SK-N-DZ (cell line): ENCODE measurements at places on chromosomes 11 and 22.
A peak's percentile ranks its signal among the peaks of the same experiment; 100 is the strongest.

GRCh38 chr22:40856513-40857308 lies at the start of the genes ST13 and XPNPEP3:
Gene ST13 (minus strand): TSS chr22:40856639. CDS start chr22:40856540, 99 bp downstream.
Gene XPNPEP3 (plus strand): TSS chr22:40857148. CDS start chr22:40857182, 34 bp downstream.
- DNase-seq = peak; percentile 98

DNA sequence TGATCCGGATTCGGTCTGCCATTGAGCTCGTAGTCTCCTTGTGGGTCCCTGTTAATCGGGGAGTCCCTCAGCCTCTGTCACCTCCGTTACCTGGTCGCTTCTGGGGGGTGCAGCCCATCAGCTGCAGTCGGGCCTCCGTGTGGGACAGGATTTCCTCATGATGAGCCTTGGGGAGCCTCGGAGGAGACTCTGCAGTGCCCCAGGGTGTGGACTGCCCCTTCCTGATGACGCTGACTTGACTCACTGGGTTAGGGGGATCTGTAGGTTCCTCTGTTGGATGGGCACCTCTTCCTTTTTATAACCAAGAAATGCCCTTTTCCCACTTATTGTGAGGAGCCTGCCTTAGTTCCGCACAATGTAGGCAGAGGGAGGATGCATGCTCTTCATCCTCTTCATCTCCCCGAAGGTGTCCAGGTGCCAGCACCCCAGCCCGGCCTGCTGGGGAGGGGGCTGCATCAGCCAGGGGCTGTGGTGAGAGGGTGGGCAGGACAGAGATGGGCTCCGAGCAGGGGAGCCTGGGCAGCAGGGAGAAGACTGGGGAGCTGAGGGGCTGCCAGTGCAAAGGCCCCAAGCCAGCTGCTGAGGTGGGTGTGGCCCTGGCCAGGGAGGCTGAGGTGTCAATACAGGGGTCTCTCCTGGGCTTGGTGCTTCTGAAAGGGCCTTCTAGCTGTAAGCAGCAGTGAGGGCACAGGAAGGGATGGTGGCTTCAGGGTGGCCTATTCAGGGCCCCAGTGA lies 13.5 kb upstream of the TTLL8 start:
- DNase-seq = no peak

DNA sequence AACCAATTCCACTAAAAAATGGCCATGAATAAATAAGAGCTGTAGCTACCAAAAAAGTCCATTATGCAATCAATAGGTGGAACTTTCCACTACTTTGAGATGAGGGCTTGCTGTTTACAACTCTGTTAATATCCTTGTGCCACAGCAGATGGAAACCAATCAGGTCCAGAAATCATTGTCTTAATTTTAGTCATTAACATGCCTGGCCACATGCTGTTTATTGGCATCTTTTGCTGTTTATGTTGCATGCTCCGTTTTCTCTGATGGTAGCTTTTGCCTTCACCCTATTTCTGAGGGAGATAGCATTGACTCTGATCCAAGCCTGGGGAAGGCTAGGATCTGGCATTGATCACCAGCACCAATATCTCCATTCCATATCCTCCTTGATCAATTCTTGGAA lies 192.9 kb upstream of the SEZ6L start:
- no peak for DNase-seq

- no peak for DNase-seq
These were observed 116.7 kb downstream of the RBFOX2 start for GRCh38 chr22:35911877-35912276.

GRCh38 chr11:61114913-61115312 lies 12.6 kb downstream of the CD5 start:
- DNase-seq = no peak

GRCh38 chr11:117238221-117238620 lies 5.8 kb downstream of the RNF214 start:
- DNase-seq = no peak
